IPS DF 19.7 (cell line): ENCODE measurements at places on chromosomes 2 and 18.

DNA sequence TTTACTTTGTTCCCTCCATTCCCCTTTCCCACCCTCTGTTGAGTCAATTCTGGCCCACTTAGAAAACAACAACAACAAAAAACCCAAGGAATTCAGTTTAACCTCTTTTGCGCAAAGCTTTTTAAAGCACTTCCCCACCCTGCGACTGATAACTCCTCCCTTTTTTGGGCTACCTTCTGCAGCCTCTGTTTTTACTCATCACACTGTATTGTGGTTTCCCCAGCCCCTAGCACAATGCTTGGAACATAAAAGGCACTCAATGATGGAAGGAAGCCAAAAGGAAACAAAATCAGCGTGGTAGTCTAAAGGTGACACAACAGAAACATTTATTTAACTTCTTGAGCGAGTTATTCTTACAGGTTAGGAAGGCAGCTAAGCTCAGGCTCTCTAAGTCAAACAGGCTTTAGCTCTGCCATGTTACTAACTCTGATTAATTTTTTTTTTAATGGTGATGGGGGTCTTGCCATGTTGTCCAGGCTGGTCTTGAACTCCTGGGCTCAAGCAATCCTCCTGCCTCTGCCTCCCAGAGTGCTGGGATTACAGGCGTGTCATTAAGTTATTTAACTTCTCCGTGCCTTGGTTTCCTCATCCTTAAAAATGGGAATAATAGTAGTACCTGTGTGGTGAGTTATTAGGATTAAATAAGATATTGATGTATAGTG, 1.3 kb downstream of the CEP68 start:
- no peak for DNase-seq

DNA sequence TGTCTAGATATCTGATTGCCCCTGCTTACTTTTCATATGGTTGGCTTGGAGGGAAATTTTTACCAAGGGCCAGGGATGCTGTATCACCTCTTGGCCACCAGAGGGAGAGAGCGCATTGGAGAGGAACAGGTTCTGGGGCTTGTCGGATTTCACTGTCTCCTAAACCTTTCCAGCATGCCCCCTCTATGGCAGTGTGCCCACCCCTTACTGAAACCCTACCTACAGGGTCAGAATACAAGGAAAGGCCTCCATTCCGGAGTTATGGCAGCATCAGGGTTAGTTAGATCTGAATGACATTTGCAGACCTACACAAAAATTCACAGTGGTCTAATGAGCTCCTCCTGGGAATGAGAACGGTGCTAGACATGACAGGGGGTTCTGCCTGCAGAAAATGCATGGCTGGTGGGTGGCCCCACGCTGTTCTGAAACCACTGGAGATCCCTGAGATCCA, 5.8 kb downstream of the SLC14A2 start:
- no peak for DNase-seq

DNA sequence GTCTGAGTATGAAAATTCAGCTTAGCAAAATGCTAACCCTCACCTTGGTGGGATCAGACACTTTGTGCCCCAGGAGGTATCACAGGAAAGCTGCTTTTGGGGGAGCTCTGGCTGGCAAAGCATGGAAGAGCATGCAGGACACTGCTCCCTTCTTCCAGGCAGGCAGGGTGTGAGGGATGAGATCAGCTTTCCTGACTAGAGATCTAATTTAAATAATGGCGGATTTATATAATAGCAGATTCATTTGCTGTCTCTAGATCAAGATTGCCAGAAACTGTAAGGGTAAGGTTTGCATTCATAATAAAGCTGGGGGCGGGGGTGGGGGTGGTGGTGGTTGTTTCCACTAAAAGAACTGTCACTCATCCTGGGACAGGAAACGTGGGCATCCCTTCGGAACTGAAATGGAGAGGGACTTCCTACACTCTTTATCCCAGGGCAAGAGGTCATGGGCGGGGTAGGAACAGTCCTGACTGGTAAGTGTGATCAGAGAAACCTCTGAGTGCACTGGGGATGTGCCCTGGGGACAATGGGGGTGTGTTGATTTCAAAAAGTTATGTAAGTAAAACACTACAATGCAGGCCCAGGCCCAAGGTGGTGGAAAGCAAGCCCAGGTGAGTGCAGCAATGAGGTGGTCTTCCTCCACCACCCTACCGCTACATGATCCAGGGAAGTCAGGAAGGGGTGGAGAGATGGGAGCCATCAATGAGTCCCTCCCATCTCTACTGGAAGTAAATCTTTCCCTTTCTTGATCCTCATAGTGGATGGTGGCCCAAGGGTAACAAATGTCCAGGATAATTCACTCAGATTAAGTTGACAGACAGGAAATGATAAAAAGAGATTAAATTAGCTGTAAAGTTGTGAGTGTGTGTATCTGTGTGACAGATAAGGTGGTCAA, 171.4 kb upstream of the SERPINE2 start:
- DNase-seq: no peak

- no peak for DNase-seq
Measured at GRCh38 chr2:70596293-70596692, 42.7 kb upstream of the TGFA start.

GRCh38 chr18:74869904-74870863, 272.5 kb downstream of the ZNF407 start:
- DNase-seq: no peak

- no peak for DNase-seq
Measured at GRCh38 chr18:36331521-36331971, 34.0 kb downstream of the FHOD3 start.

DNA sequence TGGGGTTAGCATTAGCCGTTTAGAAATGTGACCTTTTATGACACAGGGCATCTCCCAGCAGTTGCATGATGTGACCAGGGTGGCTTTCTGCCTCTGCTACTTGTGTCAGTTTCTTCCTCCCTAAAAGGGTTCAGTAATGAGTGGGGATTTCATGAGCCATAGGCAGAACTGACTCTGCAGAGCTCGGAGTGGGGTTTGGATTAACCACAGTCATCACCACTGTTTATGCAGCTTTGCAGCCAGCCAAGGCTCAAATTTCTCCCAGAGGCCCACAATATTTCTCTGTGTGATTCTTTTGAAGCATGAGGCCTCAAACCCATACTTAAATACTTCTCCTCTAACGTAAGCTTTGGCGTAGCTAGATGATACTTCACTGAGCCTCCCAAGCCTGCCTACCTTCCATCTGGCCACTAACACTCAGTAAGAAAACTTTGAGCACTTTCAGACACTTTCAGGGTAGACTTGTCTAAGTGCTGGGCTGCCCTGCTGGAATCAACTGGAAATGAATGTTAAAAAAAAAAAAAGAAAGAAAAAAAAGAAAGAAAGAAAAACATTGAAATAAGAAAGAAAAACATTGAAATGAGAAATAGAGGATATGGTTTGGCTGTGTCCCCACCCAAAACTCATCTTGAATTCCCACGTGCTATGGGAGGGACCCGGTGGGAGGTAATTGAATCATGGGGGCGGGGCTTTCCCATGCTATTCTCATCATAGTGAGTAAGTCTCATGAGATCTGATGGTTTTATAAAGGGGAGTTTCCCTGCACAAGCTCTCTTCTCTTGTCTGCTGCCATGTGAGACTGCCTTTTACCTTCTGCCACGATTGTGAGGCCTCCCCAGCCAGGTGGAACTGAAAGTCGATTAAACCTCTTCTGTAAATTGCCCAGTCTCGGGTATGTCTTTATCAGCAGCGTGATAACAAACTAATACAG, 11.5 kb upstream of the LAPTM4A start:
- no peak for DNase-seq

DNA sequence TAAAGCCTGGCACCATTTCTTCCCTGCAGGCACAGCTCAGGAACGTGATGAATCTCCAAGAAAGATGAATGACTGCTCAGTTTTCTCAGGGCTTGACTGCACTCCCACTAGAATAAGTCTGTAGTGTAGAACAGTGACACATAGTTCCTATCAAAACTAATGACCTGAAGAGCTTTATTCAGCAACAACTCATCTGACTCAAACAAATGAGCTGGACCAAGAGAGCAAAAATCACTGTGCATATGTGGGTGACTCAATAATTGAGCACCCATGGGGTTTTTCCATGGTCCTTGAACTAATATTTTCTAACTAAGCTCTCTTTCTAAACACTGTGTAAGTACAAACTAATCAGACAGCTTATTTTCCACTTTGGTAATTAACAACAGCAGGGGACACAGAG, 61.1 kb upstream of the XDH start:
- DNase-seq: no peak

DNA sequence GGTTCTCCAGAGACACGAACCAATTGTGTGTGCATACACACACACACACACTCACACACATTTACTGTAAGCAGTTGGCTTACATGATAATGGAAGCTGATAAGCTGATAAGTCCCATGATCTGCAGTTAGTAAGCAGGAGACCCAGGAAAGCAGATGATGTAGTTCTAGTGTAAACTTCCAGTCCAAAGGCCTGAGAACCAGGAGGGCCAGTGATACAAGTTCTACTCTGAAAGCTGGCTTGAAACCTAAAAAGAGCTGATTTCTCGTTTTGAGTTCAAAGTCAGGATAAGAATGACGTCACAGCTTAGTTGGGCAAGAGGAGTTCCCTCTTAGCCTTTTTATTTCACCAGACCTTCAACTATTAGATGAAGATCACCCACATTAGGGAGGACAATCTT, 558.8 kb upstream of the PIK3C3 start:
- no peak for DNase-seq

DNA sequence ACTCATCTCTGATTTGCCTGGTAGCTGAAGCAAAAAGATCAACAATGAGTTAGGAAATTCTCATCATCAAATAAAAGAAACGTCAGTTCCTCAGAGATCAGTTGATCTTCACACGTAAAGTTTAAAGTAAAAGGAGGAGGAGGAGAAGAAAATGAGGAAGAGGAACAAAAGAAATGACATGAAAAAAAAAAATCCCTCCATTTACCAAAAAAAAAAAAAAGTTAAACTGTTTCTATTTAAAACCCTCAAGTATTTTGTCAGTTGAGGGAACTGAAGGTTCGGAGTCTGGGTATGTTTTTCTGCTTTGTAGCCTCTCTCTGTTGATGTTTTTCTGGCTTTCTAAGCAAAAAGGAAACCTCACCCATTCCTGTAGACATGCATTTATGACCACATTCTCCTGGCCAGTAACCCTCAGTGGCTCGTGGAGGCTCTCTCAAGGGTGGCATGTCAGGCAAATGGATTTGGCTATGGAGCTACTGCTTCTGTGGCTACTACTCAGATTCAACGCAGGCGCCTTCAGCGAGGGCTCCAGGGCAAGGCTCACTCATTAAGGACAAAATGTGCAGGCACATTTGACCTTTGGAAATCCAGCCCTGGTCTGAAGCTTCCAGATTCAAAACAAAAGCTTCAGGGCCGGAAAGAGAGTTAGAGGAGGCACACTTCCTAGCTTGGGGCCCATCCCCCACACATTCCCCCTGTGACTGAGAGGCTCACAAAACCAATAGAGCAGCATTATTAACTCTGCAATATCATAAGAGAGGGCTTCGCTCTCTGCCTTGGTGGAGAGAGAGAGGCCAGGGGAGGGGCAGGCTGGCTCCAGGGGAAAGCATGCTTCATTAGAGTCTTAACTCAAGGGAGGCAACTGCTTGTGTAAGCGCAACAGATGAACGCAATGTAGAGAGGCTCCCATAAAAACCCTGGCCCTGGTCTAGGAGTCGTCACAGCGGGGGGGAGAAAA, 22.3 kb downstream of the KLF7 start:
- no peak for DNase-seq

- DNase-seq: no peak
Measured at GRCh38 chr2:225290757-225291400, 108.6 kb upstream of the NYAP2 start.

GRCh38 chr18:78753240-78753639, 226.4 kb upstream of the SALL3 start:
- no peak for DNase-seq

DNA sequence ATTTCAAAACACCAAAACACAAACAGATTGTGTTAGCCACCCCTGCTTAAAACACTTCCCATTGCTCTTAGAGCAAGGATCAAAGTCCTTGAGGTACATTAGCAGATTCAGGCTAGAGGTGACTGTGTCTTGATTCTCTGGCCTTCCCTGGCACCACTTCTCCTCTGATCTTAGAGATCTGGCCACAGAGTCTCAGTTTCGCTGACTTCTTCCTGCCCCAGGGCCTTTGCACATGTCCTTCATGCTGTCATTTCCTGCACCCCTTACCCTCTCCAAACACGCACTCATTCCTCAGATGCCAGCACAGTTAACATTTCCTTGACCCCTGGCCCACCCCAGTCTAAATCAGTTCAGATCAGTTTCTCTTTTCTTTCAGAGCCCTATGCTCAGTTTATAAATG, 16.9 kb downstream of the CXCR4 start:
- no peak for DNase-seq
